ENCODE measurements at places on chromosomes 11 and 22.

GRCh38 chr11:47378010-47378835, at the start of gene SPI1:
Gene SPI1, minus strand, starts transcription at chr11:47378547. Its CDS starts 194 bp downstream, at chr11:47378353.
- DNase-seq, result no peak

GRCh38 chr11:37394236-37394870, 796.3 kb upstream of the RAG2 start:
- peak; percentile 0 for DNase-seq

- peak; percentile 35 for DNase-seq
Measured at GRCh38 chr11:133403900-133404299, 128.4 kb downstream of the OPCML start.

DNA sequence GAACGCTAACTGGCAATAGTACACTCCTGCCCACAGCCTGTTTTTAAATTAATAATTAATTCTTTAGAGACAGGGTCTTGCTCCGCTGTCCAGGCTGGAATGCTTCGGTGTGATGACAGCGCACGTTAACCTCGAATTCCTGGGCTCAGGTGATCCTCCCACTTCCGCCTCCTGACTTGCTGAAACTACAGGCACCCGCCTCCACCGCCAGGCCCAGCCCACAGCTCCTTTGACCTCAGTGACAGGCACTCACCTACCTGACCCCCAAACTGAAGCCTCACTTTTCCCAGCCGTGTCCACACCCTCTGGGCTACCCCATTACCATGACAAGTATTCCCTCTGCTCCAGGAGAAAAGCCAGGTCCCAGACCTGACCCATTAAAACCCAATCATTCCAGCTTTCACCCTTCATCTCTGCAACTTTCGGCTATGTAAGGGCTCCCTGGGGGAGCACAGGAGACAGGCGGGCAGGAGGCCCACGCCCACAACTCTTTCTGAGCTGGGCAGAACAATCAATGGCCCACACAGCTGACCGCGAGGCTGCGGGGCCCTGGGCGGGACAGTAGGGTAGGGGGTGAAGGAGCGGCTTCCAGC, 730 bp downstream of the LMNTD2 start:
- peak; percentile 75 for DNase-seq

GRCh38 chr22:20486229-20486628, 9.4 kb downstream of the KLHL22 start:
- DNase-seq, result no peak

DNA sequence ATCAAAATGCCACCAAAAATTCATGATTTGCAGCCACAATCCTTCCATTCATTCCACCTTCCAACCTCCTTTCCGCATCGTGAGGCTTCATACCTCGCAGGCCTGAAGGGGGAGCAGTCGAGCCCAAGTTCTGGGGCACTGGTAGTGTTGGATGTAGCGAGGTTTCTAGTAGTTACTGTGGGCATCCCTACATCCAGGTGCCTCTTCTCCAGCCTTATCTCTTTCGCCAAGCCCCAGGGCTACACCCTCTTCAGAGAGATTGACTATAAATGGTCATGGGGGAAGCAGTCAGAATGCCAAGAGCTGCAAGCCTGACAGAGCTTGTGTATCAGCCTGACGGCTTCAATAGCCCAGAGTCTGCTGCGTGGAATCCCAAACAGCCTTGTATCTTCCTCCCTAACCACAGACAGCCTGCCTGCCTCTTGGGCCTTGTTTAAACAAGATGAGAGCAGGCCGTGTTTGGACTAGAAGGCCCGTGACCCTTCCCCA, 28.9 kb downstream of the CLMP start:
- peak; percentile 86 for DNase-seq

GRCh38 chr11:35246745-35247144, 107.8 kb downstream of the CD44 start:
- peak; percentile 33 for DNase-seq

- DNase-seq, result no peak
Measured at GRCh38 chr11:35107861-35108260, 31.1 kb upstream of the CD44 start.

DNA sequence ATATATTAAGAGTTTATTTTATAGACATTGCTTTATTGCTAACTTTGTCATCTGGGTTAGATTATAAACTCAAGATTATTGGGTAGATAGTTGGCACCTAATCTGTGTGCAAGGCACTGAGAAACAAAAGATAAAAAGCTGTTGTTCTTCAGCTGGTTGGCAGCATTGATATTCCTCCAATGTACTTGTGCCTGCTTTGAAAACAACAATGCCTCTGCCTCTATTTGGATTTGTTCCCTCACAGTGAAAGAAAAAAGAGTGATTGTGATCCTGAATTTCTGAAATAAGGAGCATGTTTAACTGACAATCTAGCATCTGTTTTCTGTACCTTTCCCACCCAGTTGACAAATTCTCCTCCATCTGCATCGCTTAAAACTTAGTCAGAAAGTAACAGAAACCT, 98.3 kb downstream of the TYR start:
- DNase-seq, result no peak

DNA sequence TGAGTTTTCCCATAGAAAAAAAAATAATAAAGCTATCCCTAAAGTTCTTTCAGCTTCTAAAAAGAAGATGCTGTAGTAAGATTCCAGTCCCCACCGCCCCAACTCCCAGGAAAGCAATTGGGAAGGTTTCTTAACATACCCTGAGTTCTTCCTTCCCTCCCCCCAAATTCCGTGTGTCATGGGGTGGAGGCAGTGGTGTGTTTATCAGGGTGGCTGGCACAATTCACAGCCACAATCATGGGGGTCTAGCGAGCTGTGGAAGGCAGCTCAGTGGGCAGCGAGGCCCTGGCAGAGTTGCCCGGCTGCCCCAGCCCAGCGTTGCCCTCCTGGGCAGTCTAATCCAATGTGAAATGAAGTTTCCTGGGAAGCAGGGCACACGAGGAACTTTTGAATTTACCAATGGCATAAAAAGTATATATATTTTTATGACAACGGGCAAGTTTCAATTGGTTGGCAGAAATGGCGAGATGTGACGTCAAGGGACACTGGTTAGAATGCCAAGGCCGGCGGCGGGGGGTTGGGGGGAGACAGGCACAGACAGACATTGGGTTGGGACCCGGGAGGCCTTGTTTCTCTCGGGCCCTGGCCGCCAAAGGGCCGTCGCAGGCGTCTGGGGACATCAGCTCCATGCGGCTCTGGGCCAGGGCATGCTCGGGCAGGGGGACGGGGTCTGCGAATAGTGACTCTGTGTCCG, 80.7 kb upstream of the PPARA start:
- DNase-seq, result no peak

- peak; percentile 64 for DNase-seq
Measured at GRCh38 chr22:44956840-44957767, 52.7 kb downstream of the PHF21B start.

GRCh38 chr22:47131632-47132427, 369.4 kb downstream of the TBC1D22A start:
- DNase-seq, result no peak

DNA sequence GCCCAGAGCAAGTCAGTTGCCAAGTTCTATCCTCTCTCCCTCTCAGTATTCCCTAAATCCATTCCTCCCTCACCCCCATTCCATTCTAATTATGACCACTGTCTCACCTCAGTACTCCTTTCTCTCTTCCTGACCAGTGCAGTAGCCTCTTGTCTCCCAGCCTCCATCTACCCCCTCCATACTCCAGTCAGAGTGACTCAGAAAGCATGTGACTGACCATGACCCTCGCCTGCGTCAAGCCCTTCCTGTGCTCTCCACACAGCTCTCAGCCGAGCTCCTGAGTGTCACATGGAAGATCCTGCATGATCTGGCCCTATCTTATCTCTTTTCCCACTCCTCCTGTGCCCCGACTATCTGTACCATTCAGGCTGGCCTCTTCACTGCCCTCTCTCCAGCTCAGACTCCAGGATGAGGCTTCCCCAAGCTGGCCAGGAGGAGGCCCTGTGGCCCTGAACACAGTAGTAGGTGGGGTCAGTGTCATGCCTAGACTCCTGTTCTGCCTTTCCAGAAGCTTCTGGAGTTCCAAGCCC, 42.6 kb downstream of the NEU3 start:
- DNase-seq, result peak; percentile 14

DNA sequence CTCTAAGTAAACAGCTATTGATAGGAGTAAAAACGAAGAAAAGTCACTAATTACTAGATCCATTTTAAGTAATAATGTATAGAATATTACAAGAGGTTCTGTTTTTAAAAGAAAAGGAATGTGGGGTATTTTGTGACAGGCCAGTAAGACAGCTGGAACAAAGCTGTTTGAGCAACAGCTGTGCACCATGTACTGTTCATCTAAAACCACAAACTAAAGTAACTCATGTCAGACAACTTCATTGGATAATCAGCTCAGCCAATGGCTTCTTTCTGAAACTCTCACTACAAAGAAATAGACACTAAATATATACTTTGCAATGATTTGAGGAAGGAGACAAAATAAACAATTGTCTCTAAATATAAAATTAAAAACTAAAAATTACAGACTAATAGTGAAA, 16.1 kb downstream of the RRAS2 start:
- no peak for DNase-seq

GRCh38 chr11:79047321-79047720, 393.5 kb downstream of the TENM4 start:
- no peak for DNase-seq

- peak; percentile 12 for DNase-seq
Measured at GRCh38 chr11:36532941-36533601, 23.0 kb upstream of the TRAF6 start.

DNA sequence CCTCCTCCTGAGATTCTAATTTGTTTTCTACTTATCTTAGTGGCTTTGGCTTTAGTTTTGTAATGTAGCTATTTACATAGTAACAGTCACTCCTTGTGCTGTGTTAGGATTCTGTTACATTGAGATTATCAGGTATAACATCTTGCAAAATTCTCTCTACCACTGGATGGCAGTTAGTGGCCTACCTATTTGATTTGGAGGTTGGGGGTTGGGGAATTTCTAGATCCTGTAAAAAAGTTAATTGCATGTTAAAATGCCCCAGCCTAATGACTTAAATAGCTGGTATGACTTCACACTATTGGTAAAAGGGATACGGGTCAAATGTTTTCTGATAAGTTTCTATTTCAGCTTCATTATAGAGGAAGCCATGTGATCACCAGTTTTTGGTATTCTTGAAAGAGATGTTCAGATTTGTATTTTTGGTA, 2.8 kb downstream of the GRK3 start:
- no peak for DNase-seq

DNA sequence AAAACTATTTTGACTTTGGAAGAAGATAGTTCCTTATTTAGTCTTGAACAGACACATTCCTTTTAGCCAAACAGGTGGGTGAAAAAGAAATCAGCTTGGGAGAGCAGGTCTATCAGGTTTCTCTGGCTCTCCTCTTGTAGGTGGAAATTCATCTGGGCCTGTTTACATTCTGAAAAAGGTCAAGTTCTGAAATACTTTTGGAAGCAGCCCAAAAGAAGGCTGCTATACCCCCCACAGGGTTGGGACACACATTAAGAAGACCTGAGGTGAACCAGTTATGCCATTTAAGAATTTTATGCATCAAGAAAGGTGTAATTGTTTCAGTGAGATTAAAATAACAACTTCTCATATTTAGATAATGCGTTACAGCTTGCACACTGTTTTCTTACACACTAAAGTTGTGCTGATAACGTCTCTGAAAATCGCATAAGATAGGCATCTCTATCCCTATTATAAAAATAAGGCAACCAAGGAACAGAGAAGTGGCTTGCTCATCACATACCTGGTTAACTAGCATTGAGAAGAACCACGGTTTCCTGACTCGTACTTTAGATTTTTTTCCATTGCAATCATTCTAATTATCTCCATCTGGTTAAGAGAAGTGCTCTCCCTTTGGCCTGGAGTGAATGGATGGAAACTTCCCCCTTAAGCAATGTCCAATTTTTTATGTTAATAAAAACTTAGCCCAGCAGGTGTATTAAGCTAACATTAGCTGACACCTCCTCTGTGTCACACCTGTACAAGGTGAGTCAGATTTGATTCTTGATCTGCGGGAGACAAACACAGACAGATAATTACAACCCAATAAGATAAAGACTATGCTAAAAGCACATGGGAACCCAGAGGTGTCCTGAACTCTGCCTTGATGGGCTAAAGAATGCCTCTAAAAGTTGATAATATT, 60.5 kb upstream of the UCP3 start:
- DNase-seq, result peak; percentile 47

DNA sequence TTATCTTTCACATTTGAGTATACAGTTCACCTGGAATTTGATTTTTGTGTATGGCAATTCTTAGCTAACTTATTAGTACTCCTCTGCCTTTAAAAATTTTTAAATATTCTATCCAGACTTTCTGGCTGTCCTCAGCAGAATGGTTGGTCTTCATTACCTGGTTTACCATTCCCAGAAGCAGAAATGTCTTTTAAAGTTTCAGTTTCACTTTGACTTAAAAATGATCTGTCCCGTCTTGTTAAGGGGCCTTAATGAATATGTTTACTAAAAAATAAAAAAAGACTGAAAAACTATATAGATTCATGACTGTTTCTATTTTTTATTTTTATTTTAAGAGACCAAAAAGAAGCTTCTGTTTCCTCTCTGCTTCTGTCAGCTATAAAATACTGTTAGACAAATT, 70.5 kb upstream of the TNRC6B start:
- DNase-seq, result no peak

- no peak for DNase-seq
Measured at GRCh38 chr11:3086114-3086513, 28.9 kb upstream of the CARS1 start.

GRCh38 chr11:132913886-132914285, 618.4 kb downstream of the OPCML start:
- DNase-seq, result peak; percentile 60

- no peak for DNase-seq
Measured at GRCh38 chr22:25363474-25363873, 144.0 kb downstream of the CRYBB2 start.

DNA sequence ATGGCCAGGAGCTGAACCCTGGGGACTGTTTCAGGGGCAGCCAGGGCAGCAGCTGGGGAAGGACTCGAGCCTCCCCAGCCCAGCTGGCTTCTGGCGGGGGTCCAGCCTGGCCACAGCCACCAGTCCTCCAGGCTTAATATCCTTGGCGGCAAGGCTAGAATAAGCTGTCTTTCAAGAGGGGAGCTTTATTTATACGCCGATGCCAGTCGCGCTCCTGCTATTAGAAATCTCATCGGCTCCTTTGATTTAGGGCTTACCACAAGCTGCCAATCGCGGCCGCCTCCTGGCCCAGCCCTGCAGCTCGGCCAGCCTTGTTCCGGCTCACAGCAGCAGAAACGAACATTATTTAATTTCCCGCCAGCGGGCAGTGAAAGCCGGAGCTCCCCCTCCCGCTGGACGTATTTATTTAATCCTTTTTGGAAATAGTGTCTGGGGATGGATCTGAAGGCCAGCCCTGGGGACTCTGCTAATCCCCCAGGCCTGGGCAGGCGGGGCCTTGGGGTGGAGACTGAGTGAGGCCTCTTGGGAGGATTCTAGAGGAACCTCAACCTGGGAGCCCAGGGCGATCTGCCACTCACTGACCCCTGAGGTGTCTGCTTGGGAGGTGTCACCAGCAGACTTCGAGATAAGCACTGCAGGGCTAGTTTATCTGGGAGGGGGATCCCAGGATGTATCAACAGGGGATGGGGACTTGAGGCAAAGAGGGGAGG, 363.1 kb downstream of the MN1 start:
- peak; percentile 46 for DNase-seq

GRCh38 chr22:27581236-27581635, 220.3 kb downstream of the MN1 start:
- DNase-seq, result no peak

Data from ELF-1 (cell line).